Astrocyte of the hippocampus (primary cell): ENCODE measurements at places on chromosomes 7 and 10.

GRCh38 chr7:21106296-21106732 lies 319.6 kb upstream of the SP8 start:
- DNase-seq: no peak

DNA sequence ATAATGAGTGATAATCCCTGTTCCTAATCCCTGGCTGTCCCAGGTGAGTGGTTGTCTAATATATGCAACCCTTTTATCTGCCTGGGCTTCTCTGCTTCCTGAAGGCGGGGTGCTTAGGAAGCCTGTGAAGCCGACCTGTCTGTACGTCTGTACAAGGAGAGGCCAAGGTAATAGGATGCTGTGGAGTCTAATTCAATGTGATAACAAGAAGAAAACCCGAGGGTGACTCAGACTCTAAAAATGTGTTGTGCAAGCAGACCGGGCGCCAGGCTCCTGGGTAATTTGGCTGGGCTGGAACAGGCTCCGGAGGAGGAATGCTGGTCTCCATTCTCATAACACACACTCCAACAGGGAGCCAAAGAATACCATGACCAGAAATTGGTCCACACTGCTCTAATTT lies 43.6 kb downstream of the THNSL1 start:
- DNase-seq: peak; percentile 97

DNA sequence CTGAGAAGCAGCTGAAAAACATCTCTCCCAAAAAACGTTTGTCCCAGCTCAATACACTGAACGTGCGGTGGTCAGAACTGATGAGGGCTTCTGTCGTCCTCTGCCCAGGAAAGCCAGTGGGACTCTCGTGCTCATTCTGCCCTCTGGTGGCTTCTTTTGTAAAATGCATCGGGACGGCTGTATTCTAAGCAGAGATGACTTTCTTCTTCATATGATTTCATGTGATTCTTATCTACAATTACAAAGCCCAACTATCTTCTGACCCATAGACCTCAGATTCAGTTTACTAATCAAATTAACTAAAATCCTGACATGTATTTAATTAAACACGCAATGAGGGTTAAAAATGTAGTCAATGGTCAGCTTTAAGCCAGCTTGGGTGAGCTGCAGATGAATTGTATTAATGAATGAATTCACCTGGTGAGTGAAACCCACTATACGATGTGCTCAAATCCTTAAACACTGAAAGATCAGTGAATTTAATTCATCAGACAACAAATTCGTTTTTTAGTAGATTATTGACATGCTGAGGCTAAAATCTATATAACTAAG lies 117.6 kb upstream of the FAM204A start:
- peak; percentile 85 for DNase-seq

DNA sequence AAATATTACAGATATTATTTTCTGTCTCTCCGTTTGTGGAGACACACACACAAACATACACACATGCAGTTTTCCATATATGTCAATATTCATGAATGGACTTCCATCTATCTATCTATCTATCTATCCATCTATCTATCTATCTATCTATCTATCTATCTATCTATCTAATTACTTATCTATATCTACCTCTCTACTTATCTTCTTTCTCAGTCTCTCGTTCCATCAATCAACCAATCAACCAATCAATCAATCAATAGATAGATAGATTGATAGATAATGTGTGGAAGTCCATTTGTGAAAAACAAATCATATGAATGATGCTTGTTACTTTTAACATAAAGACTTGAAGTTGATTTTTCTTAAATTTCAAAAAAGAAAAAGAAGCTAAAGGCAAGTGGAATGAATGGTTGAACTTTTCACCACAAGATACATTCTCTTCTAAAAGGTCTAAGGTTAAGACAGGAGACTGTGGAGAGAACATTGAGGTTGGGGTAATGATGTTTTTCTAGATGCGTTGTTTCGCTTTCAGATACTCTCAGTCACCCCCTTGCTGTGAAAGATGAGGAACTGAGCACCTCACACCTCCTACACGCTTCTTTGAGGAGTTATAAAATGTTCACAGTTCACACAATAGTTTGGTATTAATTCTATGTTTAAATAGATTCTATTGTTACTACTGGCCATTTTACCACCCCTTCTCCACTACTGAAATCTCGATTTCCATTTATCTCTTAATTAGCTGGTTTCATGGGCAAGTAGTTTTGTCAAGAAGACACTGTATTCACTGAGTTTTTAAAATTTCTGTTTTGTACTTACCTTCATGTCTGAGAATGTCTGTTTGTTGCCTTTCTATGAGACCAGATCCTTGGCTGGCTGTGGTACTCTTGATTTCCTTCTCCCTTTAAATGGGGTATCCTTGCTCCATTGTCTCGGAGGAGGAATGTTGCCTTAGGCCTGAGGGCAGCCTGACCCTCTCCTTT lies 114.1 kb downstream of the EMX2 start:
- DNase-seq: no peak

GRCh38 chr10:71339796-71340589 lies 20.9 kb downstream of the SLC29A3 start:
- DNase-seq: no peak

DNA sequence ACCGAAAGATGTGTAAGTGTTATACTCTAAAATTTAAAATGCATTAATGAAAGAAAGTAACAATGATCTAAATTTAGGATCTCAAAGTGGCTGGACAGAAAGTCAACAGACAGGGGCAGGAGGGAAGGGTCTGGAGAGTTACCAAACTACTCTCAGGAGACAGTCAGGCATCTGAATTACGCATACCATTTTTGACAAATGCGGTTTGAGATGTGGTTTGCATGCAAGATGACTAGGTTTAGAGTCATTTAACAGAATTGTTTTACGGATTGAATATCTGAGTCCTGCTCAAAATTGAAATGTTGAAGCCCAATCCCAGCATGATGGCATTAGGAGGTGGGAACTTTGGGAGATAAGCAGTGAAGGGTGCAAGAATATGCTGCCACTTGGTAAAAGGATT lies 314.1 kb downstream of the WDR11 start:
- peak; percentile 63 for DNase-seq

DNA sequence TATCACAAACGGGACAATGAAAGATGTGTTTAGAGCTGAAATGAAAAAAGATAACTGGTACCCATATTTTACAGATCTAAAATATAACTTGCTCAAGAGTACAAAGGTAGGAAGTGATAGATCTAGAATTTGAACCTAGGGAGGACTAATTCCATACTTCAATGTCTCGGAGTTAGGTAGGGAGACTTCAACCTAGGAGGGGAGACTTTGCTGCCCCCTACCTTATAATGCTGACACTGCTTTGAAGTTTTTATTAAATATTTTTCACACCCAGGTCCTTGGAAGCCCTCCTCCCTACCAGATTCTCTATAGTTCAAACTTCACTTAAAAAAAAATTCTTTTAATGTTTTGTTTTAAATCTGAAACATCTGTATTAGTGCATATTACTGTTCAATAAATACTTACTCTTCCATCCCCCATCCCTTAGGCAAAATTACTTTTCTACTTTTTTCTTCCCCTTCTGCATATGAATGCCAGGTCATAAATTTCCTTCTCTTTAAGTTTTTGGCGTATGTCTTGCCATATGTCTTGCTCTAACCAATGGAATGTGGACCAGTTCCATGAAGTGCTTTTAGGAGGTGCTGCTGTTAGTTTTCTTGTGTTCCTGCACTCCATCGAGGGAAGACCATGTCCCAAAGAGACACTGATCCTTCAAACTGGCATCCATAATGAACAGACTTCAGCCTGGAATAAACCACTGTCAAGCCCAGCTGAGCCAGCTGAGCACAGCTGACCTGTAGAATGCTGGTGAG lies 57.8 kb downstream of the MICU1 start:
- DNase-seq: peak; percentile 4

GRCh38 chr10:133262696-133263095 lies 14.0 kb downstream of the ADAM8 start:
- DNase-seq: no peak

- DNase-seq: no peak
These were observed 39.2 kb downstream of the LAMB4 start for GRCh38 chr7:108090791-108091460.

- no peak for DNase-seq
These were observed 450.6 kb upstream of the SORCS1 start for GRCh38 chr10:107614939-107615685.

DNA sequence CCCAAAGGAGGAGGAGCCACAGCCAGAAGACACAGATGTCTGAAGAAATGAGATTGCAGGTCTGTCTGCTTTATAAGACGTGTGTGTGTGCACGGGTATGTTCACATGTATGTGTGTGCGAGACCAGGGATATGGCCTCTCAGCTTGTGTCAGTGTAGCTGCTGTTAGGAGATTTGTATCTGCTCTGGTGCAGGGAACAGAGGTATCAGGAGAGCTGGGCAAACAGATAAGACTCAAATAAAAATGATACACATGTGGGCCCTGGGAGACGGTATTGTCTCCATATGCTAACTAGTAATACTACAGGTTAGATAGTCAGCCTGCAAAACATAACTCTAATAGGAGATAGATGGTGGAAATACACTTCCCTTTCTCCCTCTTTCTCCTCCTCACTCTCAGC lies 161.0 kb downstream of the PLXNA4 start:
- DNase-seq: no peak

DNA sequence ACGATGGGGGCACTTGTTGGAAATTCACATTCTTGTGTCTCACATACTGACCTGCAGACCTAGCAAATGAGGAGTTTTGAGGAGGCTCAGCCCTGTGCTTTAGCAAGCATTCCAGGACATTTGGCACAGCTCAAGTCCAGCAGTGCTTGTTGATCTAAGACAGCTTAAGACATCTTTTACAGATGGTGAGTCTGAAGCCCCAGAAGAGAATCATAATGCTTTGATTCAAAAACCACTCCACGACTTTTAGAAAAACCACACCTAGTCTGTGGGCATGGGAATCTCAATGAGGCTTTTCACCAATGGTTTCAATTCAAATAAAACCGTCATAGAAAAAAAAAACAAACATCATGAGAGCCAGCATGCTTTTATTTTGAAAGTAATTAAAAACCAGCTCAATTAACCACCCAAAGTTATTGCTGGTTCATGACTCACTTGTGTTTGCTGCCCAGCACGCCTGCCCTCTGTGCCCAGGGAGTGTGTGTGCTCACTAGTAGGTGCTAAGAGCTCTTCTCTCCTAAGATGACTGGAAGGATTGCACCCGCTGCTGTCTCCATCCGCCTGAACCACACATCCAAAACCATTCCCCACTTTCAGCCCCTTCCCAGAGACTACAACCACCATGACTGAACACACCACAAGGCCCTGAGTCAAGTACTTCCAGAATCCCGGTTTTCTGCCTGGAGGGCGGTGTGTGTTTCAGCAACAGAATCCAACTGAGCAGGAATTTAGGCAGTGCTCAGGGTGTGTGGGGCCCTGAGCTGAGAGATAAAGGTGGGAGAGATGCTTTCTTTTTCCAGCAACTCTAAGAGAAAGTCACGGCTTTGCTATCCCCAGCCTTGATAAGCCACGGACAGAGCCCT lies 130.2 kb upstream of the ADAM12 start:
- peak; percentile 19 for DNase-seq

GRCh38 chr7:40701836-40702551 lies 567.2 kb downstream of the SUGCT start:
- DNase-seq: no peak

DNA sequence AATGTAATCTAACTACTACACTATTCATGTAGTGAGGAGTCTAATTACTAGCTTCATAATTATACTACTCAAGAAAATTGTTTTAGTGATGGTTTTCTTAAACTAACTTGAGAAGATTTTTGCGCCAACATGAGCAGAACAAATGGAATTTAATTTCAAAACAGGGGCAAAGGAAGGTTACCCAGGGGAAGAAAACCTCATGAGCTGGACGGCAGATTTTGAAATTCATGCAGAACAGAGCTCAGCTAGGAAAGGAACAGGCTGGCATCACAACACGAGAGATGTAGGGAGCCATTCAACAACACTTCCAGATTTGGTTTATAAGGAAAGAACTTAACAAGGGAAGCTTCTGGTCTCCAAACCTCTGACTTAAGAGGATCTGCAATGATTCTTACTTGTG lies 235.3 kb upstream of the PRKCQ start:
- no peak for DNase-seq

GRCh38 chr7:47092336-47092735 lies 489.6 kb downstream of the TNS3 start:
- no peak for DNase-seq

GRCh38 chr10:33660329-33660728 lies 325.9 kb upstream of the NRP1 start:
- no peak for DNase-seq
